CD4-positive, alpha-beta T cell treated with Interferon gamma for 1 hour (primary cell): ENCODE measurements at places on chromosomes 4 and X.
A peak's percentile ranks its signal among the peaks of the same experiment; 100 is the strongest.

- no peak for DNase-seq
Observed at GRCh38 chr4:138907174-138907573, 108.4 kb upstream of the NOCT start.

GRCh38 chrX:120840827-120841226, 34.8 kb downstream of the CT47B1 start:
- no peak for DNase-seq

- DNase-seq = peak; percentile 6
Observed at GRCh38 chr4:182918791-182919302, 1.7 kb upstream of the DCTD start.

DNA sequence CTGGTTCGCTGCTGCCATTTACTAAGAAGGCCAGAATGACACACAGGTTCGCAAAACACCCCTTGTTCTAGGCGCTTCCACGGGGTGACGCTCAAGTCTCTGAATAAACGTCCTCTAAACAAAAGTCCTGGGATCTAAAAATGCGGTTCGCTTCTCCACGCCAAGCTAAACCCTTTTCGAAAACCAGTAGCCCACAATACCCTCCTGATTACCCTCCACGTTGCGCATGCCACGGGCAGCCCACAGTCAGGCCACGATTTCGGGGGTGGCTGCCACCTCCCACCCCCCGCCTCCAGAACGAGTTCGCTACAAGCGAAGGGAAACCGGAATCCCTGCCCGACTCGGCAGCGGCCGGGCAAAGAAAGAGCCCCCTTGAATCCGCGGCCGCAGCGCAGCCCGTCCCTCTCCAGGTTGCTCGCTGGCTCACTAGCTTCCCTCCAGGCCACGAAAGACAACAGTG, 423 bp downstream of the RPL39 start:
- DNase-seq = peak; percentile 34

DNA sequence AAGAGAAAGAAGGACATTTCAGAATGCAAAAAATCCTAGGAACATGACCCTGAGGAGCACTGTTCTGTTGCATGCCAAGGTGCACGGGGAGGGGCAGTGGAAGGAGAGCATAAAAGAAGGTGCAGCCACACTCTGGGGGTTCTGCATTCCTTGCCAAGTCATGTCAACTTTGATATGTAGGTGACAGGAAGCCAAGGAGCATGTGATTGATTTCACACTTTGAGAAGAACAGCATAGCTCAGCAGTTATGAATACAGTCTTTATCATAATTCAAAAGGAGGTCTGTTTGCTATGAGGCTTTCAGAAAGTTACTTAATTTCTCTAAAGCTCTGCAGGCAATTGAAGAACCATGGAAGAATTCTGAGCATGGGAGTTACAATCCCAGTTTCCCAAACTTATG, 50.6 kb downstream of the SCFD2 start:
- DNase-seq = no peak

GRCh38 chr4:16104520-16104919, 20.7 kb upstream of the PROM1 start:
- DNase-seq = no peak

- no peak for DNase-seq
Observed at GRCh38 chr4:112381996-112382692, 85.0 kb downstream of the ALPK1 start.

DNA sequence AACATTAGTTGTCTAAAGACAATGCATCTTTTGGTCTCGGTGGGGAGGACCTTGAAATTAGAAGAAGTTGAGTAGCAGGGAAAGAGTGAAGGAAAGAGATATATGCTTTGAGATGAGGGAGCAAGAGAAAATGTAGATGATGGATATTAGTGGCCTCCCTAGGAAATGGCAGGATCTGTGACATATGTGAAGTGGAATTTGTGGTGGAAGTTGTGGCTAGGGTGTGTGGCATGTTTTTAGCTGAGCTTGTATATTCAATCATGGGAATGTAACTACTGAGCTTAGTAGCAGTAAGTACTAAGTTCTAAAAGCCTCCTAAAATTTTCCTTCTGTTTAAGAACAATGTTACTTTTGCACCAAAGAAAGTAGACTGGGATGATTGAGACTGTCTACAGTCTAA, 382.8 kb upstream of the CTSO start:
- no peak for DNase-seq

DNA sequence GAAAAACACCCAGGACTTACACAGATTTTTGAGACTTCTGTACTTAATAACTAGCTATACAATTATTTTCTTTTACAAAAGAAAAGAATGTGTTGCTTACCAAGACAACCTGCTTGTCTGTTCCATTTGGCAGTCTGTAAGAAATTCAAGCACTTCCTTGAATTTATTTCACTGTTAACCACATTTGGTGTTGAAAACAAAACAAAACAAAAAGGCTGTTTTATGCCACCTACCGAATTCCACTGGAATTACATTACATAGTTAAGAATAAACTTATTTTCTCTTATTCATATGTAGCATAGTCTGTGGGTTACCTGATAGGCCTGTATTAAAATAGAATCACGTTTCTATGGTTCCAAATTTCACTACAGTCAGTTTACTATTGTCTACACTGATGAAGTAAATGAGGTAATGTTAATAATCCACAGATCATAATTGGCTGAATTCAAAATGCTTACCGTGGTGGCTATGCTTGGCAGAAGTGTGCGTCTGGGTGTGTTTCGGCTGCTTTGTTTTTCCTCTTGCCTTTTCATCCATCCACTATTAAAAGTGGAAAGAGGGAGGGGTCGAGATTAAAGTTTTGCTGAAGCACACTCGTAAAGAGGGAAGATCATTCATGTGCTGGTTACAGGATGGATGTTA, at the start of gene TLR1:
TSS of gene TLR1 (minus strand) at position 138 of the 642 bp plus-strand sequence. CDS start 5,960 bp downstream, outside the sequence.
- peak; percentile 35 for DNase-seq

- DNase-seq = no peak
Observed at GRCh38 chr4:163467082-163467770, 6.3 kb downstream of the TKTL2 start.

DNA sequence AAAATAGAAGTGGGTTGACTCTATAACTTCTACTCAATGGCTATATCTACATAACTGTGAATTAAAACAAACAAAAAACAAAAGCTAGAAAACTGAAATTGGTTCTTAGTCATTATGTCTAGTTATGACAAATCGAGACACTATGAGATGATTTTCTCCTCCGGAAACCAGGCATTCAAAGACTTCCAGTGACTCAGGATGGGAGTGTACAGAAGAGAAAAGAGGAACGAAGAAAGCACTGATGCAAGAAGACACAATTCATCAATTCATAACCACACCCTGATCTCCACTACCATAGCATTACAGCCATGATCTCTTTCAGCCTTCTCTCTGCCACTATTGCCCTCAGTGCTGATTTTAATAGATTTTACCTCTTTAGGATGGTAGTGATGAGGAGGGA, 253.6 kb downstream of the CBLL2 start:
- no peak for DNase-seq

- no peak for DNase-seq
Observed at GRCh38 chr4:169272265-169272886, 1.6 kb upstream of the SH3RF1 start.

DNA sequence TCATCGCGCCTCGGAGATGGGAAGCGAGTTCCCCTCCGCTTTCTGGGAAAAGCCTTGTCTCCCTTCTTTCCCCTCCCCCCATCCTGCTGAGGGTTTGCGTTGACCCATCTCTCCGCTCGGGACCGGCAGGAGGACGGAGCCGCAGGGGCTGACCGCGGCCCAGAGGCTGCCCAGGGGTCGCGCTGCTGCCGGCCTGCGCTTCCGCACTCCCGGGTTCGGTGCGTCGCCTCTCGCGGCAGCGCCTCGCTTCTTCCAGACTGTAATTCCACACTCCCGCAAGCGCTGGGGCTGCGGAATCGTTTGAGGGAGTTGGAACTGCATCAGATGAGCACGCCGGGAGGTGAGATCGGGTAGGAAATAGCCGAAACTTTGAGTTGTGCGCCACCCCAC, 88.3 kb downstream of the BCOR start:
- no peak for DNase-seq

GRCh38 chr4:142528433-142528832, 317.7 kb downstream of the INPP4B start:
- DNase-seq = no peak

- DNase-seq = no peak
Observed at GRCh38 chrX:17475449-17476217, 100.6 kb downstream of the NHS start.

GRCh38 chrX:124211312-124211942, 121.0 kb upstream of the TEX13D start:
- DNase-seq = no peak

DNA sequence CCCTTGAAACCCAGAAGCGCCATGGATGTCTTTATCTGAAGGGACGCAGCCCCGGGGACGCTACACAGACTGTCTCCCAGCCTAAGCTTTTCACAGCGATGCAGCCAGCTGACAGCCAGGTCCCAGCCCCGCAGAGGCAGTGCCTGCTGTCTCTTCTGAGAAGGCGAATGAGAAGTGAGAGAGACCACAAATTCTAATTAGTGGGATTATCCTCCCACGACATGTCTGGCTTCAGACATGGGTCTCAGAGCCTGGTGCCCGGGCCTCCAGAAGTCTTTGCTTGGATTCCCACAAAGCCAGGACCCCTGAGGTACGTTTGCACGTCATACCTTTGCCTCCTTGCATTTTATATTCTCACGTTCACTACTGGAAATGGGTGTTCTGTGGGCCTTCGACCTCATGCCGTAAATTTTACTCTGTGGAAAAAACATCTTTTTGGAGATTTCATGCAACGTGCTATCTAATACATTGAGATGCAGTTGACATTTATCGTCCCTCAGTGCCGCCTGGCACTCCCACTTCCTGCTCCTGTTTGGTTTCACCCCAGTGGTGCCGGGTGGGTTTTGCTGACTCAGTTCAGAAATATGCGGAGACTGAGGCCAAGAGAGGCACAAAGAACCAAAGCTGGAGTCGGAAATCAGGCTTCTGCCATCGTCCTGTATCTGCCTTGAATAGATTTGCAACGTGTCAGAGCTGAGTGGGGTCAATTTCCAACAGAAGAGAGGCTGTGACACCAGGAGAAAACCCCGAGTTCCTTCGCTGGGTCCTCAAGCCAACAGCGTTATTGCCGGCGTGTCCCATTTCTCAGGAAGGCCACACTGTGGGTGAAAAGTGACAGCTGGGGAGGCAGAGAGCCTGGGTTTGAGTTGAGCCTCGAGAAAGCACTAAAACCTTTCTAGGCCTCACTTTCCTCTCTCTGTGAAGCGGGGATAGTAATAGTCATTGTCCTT, 114.4 kb downstream of the STK32B start:
- no peak for DNase-seq

GRCh38 chrX:109855501-109855900, 122.4 kb upstream of the ACSL4 start:
- DNase-seq = no peak

DNA sequence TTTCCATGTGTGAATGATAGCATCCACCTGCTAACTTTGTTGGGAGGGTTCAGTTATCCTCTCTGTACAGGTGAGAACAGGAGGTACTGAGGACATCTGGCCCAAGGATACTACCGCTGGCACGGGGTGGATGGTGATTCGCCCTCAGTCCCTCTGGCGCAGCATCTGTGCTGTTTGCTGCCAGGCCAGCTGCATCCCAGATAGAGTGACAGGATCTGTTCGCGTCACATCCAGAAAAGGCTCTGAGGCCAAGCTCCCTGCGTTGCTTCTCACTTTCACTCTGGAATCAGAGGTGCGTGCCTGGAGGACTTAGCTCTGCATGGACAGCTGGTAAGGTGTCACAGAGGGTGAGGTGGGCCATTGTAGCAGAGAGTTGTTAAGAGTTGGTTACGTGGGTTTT, 95.4 kb downstream of the TBL1X start:
- DNase-seq = no peak

DNA sequence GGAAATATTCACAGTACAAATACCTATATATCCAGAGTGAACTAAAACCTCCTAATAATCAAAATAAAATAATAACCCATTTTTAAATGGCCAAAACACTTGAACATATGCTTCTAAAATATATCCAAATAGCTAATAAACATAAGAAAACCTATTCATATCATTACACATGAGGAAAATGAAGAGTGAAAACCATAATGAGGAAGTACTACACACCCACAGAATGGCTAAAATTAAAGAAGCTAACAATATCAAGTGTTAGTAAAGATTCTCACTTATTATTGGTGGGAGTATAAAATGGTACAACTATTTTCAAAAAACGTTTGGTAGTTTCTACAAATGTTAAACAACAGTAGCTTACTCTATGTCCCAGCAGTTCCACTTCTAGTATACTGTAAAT, 92.1 kb downstream of the KLHL13 start:
- DNase-seq = no peak

DNA sequence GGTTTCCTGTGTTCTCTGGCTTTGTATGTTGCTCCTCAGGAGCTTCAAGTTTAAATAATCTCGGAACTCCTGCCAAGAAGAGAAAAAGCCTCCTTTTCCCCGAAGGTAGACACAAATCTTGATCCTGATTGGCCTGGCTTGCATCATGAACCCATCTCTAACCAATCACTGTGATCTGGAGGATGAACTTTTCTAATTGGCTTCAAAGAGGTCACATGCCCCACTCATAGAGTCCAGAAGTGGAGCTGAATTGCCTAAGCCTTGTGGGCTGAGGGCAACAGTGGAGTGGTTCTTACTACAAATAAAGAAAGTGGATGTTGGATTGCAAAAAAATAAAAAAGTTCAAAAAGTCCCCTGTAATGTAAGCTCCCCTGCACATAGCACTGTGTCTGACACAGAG, 245.9 kb downstream of the MID1IP1 start:
- DNase-seq = no peak

DNA sequence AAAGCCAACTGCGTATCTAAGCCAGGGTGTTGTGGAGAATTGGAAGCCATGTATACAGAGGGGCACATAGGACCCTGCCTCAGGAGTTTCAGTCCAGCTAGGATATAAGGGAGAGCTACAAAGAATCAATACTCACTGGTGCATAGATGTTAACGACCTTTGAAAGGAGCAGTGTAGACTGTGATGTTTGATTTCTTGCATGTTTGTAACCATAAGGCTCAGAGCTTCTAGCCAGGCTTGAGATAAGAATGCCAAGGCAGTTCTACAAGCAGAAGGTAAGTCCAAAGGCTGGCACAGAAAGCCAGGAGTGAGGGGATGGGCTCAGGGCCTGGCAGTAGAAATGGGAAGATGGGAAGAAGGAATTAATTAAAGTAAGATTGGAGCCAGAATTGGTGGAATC, 75.7 kb downstream of the CC2D2A start:
- DNase-seq = no peak

GRCh38 chr4:37603070-37603468, 83.1 kb downstream of the RELL1 start:
- peak; percentile 63 for DNase-seq

DNA sequence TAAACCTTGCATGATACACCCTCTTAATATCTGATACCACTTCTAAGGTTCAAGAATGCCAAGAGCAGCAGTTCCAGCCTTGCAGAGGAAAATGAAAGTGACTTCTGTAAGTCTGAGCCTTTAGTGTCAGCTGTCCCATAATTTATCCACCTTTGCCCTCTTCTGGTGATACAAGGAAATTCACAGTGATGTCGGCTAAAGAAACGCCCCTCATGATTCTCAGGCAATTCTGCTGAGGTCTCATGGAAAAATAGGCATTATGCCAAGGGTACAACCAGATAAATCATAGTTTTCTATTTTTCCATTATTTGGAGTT, 172.2 kb upstream of the CXCL13 start:
- DNase-seq = no peak
